ENCODE measurements at places on chromosomes 2 and 18.

DNA sequence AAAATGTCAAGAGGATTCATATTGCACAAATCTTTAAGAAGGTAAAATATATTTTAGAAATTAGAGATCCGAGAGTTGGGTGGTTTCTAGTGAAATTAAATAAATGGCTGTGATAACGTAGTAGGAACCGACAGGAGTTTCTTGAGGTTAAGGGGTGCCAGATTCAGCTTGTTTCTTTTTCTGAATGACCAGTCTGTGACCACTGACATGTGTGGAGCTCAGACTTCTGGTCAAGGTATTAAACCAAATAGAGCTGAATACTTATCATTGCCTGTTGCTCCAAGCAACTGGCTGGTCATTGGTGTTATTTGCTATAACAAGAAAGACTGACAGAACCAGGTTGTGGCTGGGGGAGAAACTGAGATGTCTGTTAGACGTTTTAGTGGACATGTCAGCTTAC is 408.2 kb upstream of the HS6ST1 start:
- no peak for DNase-seq

DNA sequence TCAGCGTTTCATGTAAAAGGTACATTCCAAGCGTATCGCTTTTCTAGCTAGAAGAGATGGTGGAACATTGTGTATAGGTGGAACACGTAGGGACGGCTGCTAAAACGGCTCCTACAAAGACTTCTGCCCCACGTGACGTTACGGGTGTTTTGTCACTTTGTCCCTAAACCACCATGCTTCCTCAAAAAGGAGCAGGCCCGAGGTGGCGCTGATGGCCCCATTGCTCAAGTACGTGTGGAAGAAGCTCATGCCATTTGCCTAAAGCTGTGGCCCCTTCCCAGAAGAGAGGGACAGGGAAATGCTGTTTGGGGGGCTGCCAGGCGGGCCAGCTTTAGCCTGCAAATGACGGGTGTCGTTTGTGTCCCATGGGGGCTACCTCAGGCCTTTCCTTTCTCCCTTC is 72.7 kb downstream of the TMEM247 start:
- DNase-seq, result no peak

DNA sequence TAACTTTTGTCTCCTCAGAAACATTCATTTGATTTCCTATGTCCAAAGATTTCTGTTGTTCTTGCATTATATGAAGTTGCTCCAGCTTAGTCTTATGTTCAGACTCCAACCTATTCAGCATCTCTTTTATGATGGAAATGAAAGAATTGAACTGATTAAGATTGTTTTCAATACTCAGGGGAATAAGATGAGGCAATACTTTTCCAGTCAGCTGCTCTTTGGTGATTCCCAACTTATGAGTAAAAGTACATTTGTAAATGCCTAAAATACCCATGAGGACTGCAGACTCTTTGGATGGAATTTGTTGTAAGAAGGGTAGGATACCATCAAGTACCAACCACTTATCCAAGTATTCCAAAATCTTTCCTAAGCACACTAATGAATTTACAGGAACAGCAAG is 39.8 kb downstream of the TRAK2 start:
- no peak for DNase-seq

- DNase-seq, result no peak
Observed at GRCh38 chr18:46009125-46009840, 42.2 kb upstream of the EPG5 start.

- no peak for DNase-seq
Observed at GRCh38 chr2:29705616-29706015, 215.8 kb downstream of the ALK start.

DNA sequence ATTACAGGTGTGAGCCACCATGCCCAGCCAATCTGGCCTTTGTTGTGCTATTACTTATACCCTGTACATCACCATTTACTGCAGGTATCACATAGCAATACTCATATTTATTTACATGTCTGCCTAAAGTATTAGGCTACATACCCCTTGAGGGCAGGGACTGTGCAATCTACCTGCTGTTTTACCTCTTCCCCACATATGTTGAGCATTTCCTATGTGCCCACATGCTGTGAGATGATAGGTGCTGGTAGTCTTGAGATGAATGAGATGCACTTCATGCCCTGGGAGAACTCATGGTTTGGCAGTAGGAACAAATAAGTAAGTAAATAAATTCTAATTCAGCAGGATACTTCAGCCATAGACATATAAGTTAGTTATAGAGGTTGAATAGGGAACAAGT is 59.2 kb downstream of the TTC39C start:
- no peak for DNase-seq

DNA sequence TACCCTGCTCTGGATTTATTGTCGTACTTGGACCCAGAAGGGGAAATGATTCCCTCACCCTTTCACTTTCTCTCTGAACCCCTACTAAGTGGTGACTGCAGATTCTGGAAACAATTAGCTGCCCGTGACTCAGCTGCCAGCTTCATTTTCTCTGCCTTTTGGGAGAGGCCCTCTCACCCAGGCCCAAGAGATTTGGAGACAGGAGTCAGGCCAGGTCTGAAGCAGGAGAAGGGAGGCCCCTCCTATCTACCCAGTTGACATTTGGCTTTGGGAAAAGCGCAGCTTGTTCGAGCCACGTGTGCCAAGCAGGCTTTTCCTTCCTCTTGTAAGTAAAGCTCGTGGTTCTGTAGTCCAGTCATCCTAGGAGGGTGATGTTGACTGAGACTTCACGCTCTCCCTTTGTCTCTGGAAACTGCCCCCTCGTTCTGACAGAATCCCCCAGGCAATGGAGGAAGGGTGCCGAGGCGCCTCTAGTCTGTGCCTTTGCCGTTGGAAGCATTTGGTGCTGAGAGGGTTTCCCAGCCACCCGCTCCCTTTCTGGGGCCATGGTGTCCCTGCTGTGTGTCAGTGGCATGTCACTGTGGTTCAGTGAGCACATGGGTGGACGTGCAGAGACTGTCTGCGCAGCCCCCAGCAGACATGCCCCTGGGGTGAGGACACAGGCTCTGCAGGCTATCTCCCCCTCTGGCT is 8.6 kb downstream of the OXER1 start:
- no peak for DNase-seq

DNA sequence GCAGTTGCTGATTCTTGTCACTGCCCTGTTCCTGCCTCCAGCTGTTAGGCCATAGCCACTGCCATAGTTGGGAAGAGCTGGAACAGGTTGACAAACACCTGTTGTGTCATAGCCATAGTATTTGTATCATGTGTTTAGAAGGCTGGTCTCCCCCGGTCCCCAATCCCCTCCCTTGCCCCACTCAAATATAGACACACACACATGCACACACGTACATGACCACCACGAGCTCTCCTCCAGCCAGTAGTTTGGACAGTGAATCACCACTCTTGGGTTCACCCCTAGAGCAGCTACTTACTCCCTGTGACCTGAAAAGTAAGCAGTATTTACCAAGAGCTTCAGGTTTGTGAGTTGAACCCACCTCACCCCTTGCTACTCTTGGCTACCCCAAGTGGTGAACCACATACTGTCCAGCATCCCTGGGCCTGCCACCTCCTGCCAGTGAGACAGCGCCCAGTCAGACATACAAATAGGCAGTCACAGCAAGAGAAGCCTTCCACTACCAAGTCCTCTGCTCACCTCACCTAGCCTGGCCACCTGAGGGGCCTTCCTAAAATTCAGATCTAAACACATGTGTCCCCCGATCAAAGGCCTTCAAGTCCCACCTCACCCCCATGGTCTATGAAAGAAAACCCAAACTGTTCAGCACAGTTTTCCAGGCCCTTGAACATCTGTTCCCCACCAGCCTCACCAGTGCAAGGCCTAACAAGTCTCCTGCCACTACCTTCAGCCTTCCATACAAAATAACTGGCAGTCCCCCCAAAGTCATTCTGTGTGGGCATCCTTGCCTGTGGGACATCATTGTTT is 7.1 kb downstream of the PCBP1 start:
- DNase-seq, result no peak

DNA sequence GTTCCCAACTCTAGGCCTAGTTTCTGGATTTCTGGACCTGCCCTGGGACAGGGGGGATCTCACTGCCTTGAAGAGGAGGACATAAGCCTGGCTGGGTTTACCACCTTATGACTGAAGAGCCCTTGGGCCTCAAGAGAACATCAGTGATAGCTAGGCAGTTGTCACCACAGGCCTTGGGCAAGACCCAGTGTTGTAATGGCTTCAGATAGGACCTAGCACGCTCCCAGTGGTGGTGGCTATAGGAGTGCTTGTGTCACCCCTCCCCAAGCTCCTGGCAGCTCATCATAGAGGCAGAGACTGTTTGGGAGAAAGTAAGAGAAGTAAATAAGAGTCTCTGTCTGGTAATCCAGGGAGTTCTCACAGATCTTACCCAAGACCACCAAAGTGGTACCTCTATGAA is 19.4 kb upstream of the EVA1A start:
- DNase-seq, result no peak

- DNase-seq, result no peak
Observed at GRCh38 chr2:174599310-174599921, 1.8 kb upstream of the WIPF1 start.

GRCh38 chr2:178344121-178344520 is 106.9 kb downstream of the PRKRA start:
- no peak for DNase-seq

GRCh38 chr2:95054016-95054415 is 28.5 kb downstream of the MAL start:
- DNase-seq, result no peak

DNA sequence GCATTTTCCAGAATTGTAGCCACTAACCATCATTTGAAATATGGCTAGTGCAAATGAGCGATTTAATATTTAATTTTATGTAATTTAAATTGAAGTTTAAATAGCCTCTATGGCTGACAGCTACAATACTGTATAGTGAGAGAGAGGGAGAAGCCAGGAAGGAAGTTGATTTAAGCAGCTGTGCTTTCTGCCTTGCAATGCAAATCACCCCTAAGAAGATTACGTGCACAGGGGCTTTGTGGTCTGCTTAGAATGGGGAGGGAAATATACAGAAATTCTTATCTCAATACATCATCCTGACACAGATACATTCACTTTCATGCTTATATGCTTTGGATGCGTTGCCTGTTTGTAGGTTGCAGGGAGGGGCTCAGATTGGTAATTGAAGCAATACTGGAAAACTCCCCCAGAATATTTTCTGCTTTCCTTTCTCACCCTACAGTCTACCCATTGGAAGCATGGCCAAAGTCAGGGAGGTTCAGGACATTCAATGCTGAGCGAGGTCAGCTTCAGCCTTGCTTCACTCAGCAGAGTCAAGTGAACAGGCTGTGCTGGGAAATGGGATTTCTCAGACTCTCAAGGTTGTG is 674.0 kb downstream of the CNTNAP5 start:
- DNase-seq, result no peak

- no peak for DNase-seq
Observed at GRCh38 chr2:37851828-37852584, 73.1 kb upstream of the RMDN2 start.

DNA sequence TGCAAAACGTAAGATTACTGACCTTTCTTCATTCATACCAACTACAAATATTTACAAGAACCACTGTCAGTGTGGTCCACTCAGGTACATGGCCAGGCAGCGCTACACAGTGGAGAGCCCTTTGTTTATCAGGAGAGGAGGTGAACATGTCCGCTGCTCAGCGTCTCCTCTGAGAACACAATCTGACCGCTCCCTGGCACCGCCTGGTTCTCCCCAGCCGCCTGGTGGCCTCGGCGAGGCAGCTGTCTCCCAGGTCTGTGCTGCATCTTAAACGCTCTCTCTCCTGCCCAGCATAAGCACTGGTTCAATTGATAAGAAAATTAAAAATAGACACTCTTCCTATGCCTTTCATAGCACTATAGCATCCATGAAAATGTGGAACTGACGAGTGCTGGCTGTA is 146.8 kb upstream of the PXDN start:
- DNase-seq, result no peak

DNA sequence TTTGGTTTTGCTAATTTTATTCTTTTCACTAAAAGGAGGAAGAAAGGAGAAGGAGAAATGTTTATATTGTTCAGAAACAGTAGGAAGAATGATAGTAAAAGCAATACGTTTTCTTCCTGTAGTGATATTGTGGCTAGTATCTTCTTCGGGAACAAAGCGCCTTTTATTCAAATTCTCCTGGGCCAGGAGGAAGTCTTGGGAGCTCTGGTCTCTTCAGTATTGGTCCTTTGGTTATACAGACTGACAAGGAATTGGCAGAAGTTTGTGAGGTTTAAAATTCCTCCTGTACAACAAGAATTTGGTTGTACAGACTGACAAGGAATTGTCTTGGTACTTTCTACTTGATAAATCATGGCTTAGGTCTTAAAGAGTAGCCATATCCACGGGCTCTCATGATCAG is 9.9 kb downstream of the GIGYF2 start:
- no peak for DNase-seq

DNA sequence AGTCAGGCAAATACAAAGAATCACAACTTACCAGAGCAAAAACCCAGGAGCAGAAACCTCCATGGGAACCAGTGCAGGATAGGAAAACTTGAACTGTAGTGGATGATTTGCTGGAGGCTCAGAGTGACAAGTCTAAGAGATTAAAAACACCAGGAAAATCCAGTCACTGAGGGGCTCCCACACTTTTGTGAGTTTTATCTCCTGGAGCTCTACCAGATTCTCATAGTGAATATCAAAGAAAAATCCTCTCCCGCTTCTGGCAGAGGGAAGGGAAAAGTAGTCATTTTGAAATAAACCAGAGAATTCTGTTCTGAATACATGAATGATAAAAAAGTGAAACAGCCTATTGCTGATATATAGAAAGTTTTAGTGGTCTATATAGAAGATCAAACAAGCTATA is 23.1 kb downstream of the NABP1 start:
- DNase-seq, result no peak

DNA sequence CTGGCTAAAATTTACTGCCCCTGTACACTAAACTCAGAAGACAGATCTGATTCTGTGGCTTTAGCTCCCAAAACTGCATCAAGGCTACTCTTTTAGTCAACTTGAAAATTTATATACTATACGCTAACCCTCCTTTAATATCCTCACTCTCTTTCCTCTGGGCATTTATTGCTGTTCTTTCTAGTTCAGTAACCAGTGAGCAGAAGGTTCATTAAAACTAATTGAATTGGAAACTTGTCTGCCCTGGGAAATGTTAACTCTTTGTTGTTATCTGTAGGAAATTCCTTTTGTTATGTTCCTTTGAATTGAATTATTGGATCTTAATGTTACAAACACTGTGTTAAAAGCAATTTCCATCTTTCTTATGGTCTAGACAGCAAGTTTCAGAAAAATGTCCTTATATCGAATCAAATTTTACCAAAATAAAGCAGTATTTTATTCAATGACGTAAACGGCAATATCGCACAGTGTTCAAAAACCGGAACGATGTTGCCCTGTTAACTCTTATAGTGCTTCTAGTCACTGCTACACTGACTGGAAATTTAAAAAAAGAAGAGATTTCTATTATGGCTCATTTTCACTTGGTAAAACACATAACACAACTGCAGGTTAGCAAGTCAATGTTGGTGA is 168.3 kb downstream of the NR4A2 start:
- DNase-seq, result no peak

DNA sequence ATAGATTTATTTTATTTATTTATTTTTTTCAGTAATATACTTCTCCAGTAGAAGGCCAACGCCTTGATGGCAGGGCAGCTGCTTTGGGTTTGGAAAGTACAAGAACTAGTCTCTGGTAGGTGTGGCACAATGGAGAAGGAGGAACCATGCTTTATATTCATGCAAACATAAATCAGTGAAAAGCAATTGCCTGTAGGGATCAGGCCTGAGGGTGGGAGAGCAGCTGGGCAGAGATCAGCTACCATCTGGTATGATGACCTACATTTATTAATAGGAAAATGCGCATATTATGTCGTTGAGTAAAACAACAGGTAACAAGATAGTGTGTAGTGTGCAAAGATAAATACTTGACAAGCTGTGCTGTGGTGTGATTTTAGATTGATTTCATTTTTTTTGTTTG is 120.4 kb upstream of the TLK1 start:
- DNase-seq, result no peak
